HepG2 (cell line): ENCODE measurements at places on chromosomes 7 and 10. TPM values are rescaled to one million over a fixed set of nuclear protein-coding genes. Genes with fewer than 3 reads are reported as not detected.

SLC39A12 gene
- total RNA-seq: not detected in 2 replicates

ZNF485 gene
- 3.3 and 3.4 TPM in 2 replicates for total RNA-seq

ST8SIA6 gene
- not detected in 2 replicates for total RNA-seq

NRBF2 gene
- total RNA-seq: 28.4 and 39.0 TPM in 2 replicates

GCK gene
- not detected in 2 replicates for total RNA-seq

WDFY4 gene
- not detected in 2 replicates for total RNA-seq

WDR86 gene
- total RNA-seq: 0.11 TPM in 1 of 2 replicates, not detected in the other

ELAPOR2 gene
- total RNA-seq: 8.4 and 10.3 TPM in 2 replicates

SEMA3C gene
- 0.13 TPM in 1 of 2 replicates, not detected in the other for total RNA-seq

LEP gene
- not detected in 2 replicates for total RNA-seq
